ENCODE measurements at places on chromosomes 4 and X. TPM values are rescaled to one million over a fixed set of nuclear protein-coding genes. Genes with fewer than 3 reads are reported as not detected.

The UGT2B15 gene
- 0.14 TPM for total RNA-seq

The GAGE12H gene
- total RNA-seq = not detected

The S100G gene
- total RNA-seq = not detected

The STK32B gene
- total RNA-seq = 15.9 TPM

The PABPC4L gene
- 0.05 TPM for total RNA-seq

The EMCN gene
- not detected for total RNA-seq

The PPEF2 gene
- not detected for total RNA-seq

The RAP2C gene
- 44.8 TPM for total RNA-seq

The CPE gene
- total RNA-seq = 1.5 TPM

The NDST4 gene
- total RNA-seq = not detected

The GABRG1 gene
- total RNA-seq = not detected

The COL4A6 gene
- total RNA-seq = 16.9 TPM

The HTR2C gene
- total RNA-seq = not detected

The RNF128 gene
- total RNA-seq = 0.03 TPM

The ERVMER34-1 gene
- total RNA-seq = 0.42 TPM

The MAGED1 gene
- total RNA-seq = 91.7 TPM

The ETFDH gene
- 7.0 TPM for total RNA-seq

The TMSB15B gene
- total RNA-seq = 4.7 TPM

Measured in A549 treated with dexamethasone at 1 μM for 4 hours (cell line).